Activated T-cell treated with anti-CD3 and anti-CD28 coated beads, Interleukin-2, amount 50 U/mL, for 48 hours (primary cell): ENCODE measurements at places on chromosomes 6 and 20.

- DNase-seq = no peak
Observed at GRCh38 chr20:49696594-49696993, 17.1 kb downstream of the B4GALT5 start.

GRCh38 chr20:21209668-21210067, 83.8 kb downstream of the KIZ start:
- DNase-seq = no peak

- DNase-seq = no peak
Observed at GRCh38 chr6:159602431-159603041, 90.5 kb downstream of the SOD2 start.

DNA sequence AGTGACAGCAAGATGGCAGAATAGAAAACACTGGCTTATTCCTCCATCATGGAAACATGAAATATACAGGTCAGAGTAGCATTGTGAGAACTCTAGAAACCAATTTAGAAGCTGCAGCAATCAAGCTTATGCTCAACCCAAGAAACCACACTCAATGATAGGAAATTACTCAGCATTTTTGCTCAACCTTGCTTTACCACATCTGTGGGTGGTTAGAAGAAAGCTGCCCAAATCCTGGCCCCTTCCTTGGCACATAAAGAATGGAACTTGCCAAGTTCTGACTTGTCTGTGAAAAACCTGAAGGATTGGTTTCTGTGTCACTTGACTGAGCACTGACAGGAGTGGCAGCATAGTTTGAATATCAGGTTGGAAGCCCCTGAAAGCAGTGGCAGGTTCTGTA, 108.0 kb upstream of the MOCS1 start:
- DNase-seq = no peak

DNA sequence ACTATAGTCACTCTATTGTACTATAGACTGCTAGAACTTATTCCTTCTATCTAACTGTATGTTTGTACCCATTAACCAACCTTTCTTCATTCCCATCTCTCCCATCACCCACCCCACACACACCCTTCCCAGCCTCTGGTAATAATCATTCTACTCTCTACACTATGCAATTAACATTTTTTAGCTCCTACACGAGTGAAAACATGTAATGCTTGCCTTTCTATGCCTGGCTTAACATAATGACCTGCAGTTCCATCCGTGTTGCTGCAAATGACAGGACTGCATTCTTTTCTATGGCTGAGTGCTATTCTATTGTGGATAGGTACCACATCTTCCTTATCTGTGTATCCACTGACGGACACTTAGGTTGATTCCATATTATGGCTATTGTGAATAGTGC, 95.5 kb downstream of the ALDH8A1 start:
- no peak for DNase-seq

GRCh38 chr20:44253528-44253927, 6.4 kb downstream of the GDAP1L1 start:
- no peak for DNase-seq

DNA sequence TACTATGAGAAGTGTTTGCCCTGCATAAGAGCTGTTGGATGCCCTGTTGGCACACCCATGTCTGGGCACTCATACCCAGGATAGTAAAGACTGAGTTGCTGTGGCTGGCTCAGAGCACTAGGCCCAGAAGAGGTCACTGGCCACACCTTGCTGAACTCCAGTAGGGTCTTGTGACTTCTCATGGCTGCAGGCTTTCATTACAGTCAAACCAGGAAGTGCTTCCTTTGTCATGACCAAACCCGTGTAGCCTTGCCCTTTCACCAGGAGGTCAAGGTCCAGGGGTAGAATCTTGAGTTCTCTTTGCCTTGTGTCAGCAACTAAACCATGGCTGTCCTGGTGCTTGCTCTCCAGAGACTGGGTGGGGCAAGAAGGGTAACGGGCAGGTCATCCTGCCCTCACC, 49.5 kb downstream of the CD164 start:
- DNase-seq = no peak

DNA sequence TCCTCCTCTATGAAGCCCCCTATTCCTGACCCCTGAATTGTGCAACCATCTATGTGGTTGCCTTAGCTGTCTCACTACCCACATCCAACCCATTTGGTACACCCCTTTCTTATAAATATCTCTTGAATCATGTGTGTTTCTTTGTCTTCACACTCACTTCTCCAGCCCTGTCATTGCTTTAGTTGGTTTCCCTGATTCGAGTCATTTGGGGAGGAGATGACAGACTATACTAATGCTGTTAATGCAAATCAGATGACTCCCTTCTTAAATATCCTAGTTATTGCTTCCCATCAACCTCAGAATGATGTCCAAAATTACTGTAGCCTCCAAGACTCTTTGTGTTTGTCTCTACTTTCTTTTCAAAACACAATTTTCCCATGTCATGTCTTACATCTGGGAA, 23.0 kb downstream of the SLC35D3 start:
- no peak for DNase-seq

GRCh38 chr20:37914672-37915433, 11.9 kb downstream of the VSTM2L start:
- peak; percentile 39 for DNase-seq
